ENCODE measurements at places on chromosomes 3 and 15.

DNA sequence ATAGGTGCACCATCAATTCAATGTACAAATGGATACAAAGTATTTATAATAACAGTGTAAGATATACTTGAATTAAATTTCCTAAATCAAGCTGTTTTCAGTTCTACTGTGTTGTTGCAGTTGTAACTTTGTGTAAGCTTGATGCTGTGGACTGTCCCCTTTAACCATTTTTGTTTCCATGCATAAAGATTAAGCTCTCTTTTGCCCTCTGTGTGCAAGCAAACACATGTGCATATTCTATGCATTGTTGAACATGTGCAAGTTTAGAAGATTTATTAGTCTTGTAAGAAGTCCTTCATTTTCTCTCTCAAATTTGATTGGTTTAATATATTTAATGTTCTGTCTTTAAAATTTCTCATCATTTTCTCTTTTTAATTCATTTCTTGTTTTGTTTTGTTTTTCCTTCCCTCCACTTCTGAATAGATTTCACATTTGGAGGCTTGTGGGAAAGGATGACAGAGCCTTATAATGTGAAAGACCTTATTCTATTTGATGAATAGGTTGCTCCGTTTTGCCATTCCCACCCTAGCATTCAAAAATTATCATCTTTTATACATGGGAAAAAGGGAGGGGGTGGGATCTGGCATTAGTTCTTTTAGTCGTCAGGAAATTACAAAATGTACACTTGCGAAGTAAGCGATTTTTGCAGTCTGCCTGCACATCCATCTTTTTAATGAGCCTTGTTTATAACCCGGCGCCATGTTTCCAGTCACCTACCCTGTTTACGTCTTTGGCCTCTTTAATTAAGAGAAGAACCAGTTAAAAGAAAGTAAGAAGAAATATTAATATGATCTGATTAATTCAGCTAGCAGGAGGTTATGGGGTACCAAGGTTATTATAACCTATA is 961.5 kb upstream of the NR2F2 start:
- no peak for DNase-seq

- no peak for DNase-seq
Measured at GRCh38 chr3:43378066-43378935, 92.0 kb downstream of the SNRK start.

GRCh38 chr15:56042982-56043980 is 49.9 kb upstream of the NEDD4 start:
- no peak for DNase-seq

- no peak for DNase-seq
Measured at GRCh38 chr15:66072616-66073361, 180.8 kb downstream of the MEGF11 start.

DNA sequence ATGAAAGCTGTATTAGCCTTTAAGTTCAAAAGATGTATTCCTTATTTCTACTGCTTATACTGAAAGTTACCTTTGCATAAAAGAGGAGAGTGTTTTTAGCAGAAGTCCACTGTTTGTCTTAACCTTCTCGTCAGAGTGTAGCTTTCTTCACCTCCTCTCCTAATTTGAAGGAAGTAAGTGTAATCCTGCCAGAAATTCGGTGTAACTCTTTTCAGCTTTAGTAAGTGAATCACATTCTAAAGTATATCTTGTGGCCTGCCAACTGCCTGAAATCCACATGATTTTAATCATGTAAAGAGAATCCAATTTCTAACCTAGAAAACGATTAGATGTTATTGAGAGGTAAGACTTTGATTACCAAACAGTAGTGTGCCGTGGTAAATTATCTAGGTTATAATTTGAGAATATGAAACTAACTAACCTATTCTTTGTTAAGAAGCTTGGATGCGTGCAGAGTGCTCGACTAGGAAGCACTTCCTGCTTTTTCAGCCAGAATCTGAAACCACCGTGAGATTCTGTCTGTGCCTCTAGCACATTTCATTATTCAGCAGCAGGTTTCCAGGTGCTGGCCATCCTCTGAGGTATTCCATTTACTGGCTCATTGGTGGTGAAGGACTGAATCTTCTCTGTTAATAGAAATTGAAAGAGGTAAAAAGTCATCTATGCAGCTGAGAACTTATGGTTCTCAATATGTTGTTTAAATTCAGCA is 7.5 kb downstream of the GYG1 start:
- DNase-seq, result no peak

GRCh38 chr15:47975427-47975826 is 145.4 kb upstream of the SLC24A5 start:
- DNase-seq, result no peak

- DNase-seq, result peak; percentile 50
Measured at GRCh38 chr15:66803182-66803729, 101.2 kb downstream of the SMAD6 start.

GRCh38 chr15:43204016-43204901 is 16.6 kb downstream of the EPB42 start:
- DNase-seq, result peak; percentile 41
